ENCODE measurements at places on chromosomes 3 and 15. TPM values are rescaled to one million over a fixed set of nuclear protein-coding genes. Genes with fewer than 3 reads are reported as not detected.

The SEMA4B gene
- 95.7 TPM for total RNA-seq

The NANOGP8 gene
- not detected for total RNA-seq

The TICRR gene
- 3.9 TPM for total RNA-seq

The TEX9 gene
- 1.3 TPM for total RNA-seq

The ITIH1 gene
- total RNA-seq, result not detected

The PLA2G4F gene
- 0.46 TPM for total RNA-seq

The C3orf85 gene
- total RNA-seq, result not detected

The SERPINI2 gene
- total RNA-seq, result not detected

The SLC6A1 gene
- total RNA-seq, result not detected

The GRM7 gene
- not detected for total RNA-seq

The ROBO2 gene
- total RNA-seq, result under 0.01 TPM

The GPR62 gene
- not detected for total RNA-seq

The CSNK1G1 gene
- 15.2 TPM for total RNA-seq
